ENCODE measurements at places on chromosomes 11 and 22. TPM values are rescaled to one million over a fixed set of nuclear protein-coding genes. Genes with fewer than 3 reads are reported as not detected.

DNA sequence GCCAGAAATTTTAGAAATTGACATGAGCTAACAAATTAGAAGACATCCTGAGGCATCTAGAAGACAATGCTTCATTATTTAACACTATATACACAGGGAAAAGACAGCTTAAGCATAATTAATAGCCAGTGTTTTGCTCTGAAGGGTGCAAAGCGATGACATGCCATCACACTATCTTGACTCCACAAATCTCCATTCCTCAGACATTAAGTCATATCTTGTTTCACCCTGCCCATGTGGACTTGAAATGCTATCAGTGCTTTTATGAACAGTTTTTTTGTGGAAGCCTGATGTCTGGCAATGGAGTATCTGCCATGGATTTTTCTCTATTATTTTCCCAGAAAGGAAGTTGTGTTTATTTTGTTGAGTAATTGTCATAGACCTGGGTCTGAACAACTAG lies 2.3 kb downstream of the CARD18 start:
- no peaks in the 10 kb centered on the region for H3K4me1 ChIP-seq
- no peak for DNase-seq
- no peak overlapping the region for H3K27ac ChIP-seq
- H3K27me3 ChIP-seq = no peaks in the 10 kb centered on the region

Gene TEAD1
- 104 TPM for total RNA-seq

DNA sequence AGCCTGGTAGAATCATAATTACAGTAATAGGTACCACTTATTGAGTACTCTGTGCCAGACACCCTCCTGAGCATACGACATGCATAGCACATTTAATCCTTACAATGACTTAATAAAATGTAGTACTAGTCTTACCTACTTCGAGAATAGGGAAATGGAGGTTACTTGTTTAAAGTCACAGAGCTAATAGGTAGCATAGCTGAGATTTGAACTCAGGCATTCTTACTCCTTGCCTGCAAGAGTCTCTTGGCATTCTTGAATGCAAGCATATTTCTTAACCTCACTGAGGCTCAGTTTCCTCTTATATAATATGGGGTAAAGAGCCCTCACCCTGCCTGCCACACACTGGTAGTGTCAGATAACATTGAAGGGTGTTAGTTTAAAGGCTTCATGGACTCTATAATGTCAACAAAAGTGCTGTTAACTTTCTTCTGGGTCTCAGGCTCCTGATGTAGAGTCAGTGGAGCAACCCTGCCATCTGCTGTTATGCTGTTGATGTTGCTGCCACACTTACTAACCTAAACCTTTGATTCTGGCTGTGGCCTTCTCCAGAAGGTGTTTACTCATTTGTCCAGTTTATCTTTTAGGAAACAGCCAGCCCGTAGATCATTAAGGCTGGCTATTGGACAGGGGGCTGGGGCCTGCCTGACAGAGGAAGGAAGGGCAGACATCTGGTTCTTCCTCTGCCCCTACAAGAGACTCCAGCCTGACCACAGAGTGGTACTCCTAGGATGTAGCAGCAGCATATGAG lies 18.9 kb downstream of the LIMK2 start:
- H3K4me1 ChIP-seq = peaks cover 52% of the 10 kb centered on the region
- DNase-seq = peak; percentile 41
- H3K27ac ChIP-seq = peak overlapping the region; percentile 11
- peaks cover 15% of the 10 kb centered on the region for H3K36me3 ChIP-seq
- no peaks in the 10 kb centered on the region for H3K27me3 ChIP-seq
- no peak overlapping the region for H3K4me3 ChIP-seq

DNA sequence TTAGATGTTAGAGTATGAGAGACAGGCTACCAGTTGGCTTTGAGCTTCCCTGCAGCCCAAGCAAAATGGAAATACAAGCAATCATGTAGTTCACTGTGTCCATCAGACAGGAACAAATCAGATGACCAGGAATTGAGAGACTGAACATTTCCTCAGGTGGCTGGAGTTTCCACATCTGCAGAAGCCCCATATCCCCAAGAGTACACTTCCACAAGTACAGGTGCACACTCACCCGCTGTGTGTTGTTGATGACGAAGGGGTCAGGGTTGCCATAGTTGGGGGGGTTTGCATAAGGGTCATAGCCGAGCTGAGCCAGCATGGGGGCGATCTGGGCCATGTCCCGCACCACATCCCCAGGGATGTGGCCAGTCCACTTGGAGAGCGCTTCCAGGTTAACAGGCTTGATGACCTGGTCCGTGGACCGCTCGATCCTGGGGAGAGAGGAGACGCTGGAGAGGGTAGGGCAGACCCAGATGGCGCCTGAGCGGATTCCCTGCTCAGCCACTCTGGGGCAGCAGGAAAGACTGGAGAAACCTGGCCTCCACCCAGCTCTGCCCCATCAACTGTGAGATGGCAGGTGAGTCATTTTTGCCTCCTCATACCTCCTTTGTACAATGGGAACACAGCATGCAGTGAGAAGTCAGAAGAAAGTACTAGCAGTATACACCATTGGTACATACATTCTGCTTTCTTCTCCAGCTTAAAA lies 23.9 kb upstream of the TFIP11 start:
- H3K4me1 ChIP-seq = no peaks in the 10 kb centered on the region
- H3K27ac ChIP-seq = no peak overlapping the region
- H3K36me3 ChIP-seq = peaks cover 6% of the 10 kb centered on the region
- no peak for DNase-seq
- H3K27me3 ChIP-seq = no peaks in the 10 kb centered on the region

DNA sequence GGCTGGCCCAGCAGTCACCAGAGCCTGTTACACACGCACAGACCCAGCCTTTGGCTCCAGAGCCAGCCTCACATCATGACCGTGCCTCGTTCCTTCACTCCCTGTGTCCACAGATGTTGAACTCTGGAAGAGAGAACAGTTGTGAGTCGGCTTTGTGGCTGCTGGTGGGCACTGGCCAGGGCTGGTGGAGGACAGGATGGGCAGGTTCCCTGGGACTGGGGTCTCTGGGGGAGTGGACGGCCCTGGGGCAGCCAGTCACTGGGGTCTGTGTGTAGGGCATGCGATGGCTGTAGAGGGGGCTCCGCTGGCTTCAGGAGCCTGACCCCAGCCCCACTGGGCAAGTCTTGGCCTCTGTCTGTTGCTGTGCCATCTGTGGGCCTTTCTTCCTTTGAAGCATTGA lies 1070.1 kb downstream of the BRD1 start:
- H3K4me3 ChIP-seq = no peak overlapping the region
- DNase-seq = no peak
- no peaks in the 10 kb centered on the region for H3K36me3 ChIP-seq

- DNase-seq = peak; percentile 11
- no peaks in the 10 kb centered on the region for H3K27me3 ChIP-seq
These were observed 172.6 kb downstream of the LARGE1 start for GRCh38 chr22:33747576-33748180.

- H3K27ac ChIP-seq = no peak overlapping the region
- peaks cover 65% of the 10 kb centered on the region for H3K27me3 ChIP-seq
- H3K4me3 ChIP-seq = no peak overlapping the region
- no peaks in the 10 kb centered on the region for H3K4me1 ChIP-seq
- no peak for DNase-seq
These were observed 3.1 kb upstream of the TNNT3 start for GRCh38 chr11:1916132-1916985.

Gene GLYAT
- not detected for total RNA-seq

GRCh38 chr22:37525746-37526350 lies 6.6 kb upstream of the CARD10 start:
- H3K27ac ChIP-seq = peak overlapping the region; percentile 27
- H3K4me1 ChIP-seq = peaks cover 34% of the 10 kb centered on the region
- H3K36me3 ChIP-seq = peaks cover 5% of the 10 kb centered on the region
- H3K4me3 ChIP-seq = no peak overlapping the region
- no peaks in the 10 kb centered on the region for H3K27me3 ChIP-seq
- DNase-seq = no peak

Measured in Calu3 (cell line).